Brain pericyte (primary cell): ENCODE measurements at places on chromosomes 5 and 9.

DNA sequence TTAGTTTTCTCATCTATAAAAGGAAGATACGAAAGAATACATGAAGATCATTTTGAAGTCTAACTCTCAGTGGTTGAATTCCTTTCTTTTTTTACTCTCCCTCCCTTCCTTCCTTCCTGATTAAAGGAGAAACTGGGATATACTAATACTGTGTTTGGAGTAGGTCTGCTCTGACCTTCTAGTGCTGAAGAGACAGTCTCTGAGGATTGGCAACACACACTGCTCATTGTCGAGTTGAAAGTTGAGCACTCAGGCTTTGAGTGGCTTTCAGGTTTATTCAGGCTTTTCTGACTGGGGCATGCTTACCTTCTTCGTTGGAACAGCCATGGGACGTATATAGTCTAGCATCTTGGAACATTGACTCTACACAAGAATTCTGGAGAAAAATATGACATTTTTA, 86.9 kb upstream of the RPS23 start:
- DNase-seq, result no peak

GRCh38 chr5:78552729-78553342, 95.7 kb downstream of the LHFPL2 start:
- no peak for DNase-seq

GRCh38 chr9:136863623-136864273, 2.4 kb downstream of the EDF1 start:
- DNase-seq, result no peak

DNA sequence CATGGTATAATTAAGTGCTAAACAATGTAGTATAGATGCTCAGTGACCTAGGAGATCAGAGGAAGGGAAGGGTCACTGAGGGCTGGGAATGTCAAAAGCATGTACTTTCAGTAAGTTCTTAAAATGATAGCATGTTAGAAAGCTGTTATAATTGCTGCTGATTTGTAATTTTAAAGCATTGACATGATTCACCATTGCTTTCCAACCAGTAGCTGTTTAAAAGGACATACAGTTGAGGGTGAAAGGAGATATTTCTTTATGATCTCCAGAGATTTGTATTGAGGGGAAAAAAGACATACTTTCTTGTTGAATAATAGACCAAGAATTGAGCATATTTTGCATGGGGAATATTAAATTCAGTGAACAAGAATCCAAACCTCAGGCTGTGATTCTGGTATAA, 1.2 kb upstream of the SLC1A3 start:
- no peak for DNase-seq

DNA sequence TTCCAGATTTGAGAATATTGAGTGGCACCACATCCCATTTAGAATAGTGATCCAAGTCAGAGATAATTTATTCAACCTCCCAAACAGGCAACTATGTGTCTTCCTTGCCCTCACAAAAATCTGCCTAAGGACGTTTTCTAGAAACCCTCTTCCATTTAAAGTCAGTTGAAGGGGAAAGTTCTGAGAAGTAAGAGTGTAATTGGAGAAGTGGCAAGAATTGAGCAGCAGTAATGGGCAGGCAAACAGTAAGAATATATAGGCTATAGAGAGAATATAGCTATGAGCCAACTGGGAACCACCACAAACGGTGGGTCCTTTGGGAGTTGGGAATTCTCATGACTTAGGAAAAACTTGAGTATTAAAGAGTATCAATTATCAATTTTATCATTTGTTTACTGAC, 31.1 kb upstream of the CETN3 start:
- DNase-seq, result no peak

GRCh38 chr5:83099001-83099400, 21.7 kb downstream of the XRCC4 start:
- DNase-seq, result no peak

DNA sequence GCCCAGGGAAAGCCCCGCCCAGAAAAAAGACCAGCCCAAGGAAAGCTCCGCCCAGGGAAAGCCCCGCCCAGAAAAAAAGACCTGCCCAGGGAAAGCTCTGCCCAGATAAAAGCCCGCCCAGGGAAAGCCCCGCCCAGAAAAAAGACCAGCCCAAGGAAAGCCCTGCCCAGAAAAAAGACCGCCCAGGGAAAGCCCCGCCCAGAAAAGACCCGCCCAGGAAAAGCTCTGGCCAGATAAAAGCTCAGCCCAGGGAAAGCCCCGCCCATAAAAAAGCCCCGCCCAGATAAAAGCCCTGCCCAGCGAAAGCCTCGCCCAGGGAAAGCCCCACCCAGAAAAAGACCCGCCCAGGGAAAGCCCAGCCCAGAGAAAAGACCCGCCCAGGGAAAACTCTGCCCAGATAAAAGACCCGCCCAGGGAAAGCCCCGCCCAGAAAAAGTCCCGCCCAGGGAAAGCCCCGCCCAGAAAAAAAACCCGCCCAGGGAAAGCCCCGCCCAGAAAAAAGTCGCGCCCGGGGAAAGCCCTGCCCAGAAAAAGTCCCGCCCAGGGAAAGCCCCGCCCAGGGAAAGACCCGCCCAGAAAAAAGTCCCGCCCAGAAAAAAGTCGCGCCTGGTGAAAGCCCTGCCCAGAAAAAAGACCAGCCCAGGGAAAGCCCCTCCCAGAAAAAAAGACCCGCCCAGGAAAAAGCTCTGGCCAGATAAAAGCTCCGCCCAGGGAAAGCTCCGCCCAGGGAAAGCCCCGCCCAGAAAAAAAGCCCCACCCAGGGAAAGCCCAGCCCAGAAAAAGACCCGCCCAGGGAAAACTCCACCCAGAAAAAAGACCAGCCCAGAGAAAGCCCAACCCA, 11.9 kb downstream of the GRIN1 start:
- DNase-seq, result no peak

DNA sequence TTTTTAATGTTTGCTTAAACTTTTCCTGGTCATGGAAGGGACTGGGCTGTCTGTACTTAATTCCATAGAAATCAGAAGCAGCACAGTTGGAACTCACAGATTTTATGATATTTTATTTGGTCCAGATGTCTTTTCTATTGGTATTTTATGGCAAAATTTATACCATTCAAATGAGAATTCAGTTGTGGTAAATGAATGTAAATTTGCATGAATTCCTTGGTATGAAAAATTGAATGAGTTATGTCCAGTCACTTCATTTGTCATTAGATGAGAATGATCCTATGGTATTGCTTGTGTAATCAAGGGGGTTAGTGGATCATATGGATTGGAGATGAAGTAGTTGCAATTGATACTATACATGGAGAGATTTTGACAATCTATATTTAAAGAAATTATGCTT, 188.0 kb downstream of the KDM4C start:
- no peak for DNase-seq
